HCT116 (cell line): ENCODE measurements at places on chromosomes 3 and 15. TPM values are rescaled to one million over a fixed set of nuclear protein-coding genes. Genes with fewer than 3 reads are reported as not detected.

FGF12 gene
- 0.07 TPM for total RNA-seq

CGNL1 gene
- total RNA-seq = 2.2 TPM

RTP1 gene
- total RNA-seq = not detected

VGLL3 gene
- 0.10 TPM for total RNA-seq

INAFM2 gene
- 8.8 TPM for total RNA-seq

WWTR1 gene
- 46.9 TPM for total RNA-seq

CCR9 gene
- total RNA-seq = not detected

SSUH2 gene
- total RNA-seq = 0.76 TPM

GALNT15 gene
- total RNA-seq = 0.05 TPM

AMIGO3 gene
- total RNA-seq = 0.32 TPM

UBE3A gene
- total RNA-seq = 104 TPM

SCG5 gene
- total RNA-seq = 1.7 TPM
